Sigmoid colon (tissue), 7 donors: ENCODE measurements at places on chromosomes 7 and 10. TPM values are rescaled to one million over a fixed set of nuclear protein-coding genes. Genes with fewer than 3 reads are reported as not detected.

Gene PNLIP
- total RNA-seq: not detected

Gene PDE6C
- not detected for total RNA-seq

Gene GRID2IP
- not detected for total RNA-seq

Gene EBLN1
- total RNA-seq: not detected

Gene HTRA1
- 119 TPM for total RNA-seq

- no peak for DNase-seq
Observed at GRCh38 chr7:42099066-42099465, 137.9 kb downstream of the GLI3 start.

- peak; percentile 77 for DNase-seq
Observed at GRCh38 chr10:98460837-98461499, 14.2 kb upstream of the HPS1 start.

DNA sequence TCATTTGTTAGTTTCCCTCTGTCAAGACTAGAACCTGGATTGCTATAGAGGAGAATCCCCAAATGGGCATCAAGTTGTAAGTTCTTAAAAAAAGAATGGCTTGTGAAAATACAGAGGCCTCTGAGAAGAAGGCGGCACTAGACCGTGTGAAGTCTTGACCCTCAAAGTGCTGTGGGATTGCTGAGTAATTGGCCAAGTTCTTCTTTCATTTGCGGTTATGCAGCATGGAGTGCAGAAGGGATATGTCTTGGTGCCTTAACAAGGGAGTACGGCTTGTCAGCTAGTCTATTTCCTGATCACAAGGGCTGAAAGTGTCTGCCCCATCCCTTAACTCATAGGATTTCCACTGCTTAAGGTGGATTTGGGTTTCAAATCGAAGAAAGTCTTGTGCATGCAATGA, 81.2 kb downstream of the MKX start:
- DNase-seq: no peak

GRCh38 chr7:115008465-115009114, 86.7 kb downstream of the MDFIC start:
- peak; percentile 83 for DNase-seq

DNA sequence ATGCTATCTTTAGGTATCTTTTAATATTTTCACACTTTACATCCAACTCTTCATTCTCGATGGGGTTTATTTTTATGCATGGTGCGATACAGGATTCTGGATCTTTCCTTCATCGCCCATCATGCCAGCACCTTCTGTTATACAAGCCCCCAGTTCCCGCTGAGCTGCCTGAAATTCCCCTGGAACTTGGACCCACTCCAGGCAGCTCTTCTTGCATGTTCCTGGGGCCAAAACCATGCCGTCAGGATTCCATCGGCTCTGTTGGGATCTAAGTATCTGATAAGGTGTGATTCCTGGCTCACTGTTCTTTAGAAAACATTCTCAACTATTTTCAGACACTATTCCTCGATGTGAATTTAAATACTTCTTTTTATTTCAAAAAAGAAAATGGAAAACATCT, 40.5 kb upstream of the PPP2R2D start:
- peak; percentile 32 for DNase-seq

DNA sequence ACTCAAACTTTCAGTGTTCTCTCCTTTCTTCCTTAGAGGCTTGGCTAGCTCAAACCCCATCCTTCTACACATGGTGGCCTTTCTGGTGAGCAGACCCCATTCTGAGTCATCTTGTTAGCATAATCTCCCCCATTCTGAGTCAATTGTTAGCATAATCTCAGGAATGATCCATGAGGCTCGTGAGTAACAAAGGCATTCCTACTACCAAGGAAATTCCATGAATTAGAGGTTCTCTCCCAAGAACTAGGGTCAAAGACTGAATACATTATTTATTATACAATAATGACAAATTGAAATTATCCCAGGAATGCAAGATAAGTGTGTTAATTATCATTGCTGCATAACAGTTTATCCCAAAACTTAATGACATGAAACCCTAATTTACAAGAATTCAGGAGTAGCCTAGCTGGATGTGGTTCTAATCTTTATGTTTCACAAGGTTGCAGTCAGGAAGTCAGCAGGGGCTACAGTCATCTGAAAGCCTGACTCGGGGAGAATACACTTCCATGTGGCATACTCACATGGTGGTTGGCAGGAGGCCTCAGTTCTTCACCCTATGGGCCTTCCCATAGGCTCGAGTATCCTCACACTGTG, 100.2 kb downstream of the MMRN2 start:
- no peak for DNase-seq

DNA sequence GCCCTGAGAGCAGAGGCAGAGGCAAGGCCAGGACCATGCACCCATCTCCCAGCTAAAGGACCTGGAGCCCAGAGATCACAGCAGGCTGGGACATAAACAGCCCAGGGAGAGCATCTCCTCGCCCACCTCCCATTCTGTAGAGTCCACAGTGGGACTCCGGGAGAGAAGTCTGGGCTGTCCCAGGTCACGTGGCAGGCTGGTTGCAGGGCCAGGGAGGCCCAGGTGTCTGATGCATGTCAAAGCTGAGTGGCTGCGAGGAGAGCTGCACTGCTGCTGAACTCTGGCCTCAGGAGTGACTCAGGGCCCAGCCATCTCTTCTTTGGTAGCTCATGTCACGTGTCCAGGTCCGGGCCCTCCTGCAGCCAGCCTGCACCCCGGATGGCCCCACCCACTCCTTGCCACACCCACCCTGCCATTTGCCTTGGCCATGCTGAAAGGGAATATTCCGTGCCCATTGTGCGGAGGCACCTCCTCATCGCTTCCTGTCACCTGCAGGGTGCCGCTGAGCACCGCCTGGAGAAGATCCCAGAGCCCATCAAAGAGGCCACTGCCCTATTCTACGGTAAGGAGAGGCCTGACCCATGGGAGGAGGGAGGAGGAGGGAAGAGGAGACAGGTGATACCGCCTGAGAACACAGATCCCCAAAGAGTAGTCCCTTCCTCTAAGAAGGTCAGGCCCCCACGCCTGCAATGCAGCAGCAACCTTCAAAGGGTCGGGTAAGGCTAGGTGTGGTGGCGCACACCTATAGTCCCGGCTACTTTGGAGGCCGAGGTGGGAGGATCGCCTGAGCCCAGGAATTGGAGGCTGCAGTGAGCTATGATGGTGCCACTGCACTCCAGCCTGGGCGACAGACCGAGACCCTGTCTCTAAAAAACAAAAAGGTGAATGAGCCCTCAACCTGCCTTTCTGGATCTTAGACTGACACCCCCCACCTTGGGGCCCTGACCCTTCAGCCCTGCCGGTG, 12.6 kb upstream of the SH2B2 start:
- DNase-seq: no peak

DNA sequence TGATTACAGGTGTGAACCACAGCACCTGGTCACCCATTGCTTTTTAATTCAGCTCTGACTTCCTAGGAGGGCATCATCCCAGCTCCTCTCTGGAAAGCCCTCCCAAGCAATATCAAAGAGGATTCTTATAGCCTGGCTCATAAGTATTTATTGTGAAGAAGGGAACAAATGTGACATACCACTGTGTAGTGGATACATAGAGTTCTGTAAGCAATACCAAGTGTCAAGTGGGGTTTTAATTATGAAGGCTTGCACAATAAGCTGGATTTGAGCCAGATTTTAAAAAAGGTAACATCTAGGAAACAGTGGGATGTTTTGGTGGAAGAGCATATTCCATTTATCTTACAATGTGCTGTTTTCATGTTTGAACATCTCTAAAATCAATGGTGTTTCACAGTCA, 19.0 kb upstream of the PRTFDC1 start:
- DNase-seq: no peak

DNA sequence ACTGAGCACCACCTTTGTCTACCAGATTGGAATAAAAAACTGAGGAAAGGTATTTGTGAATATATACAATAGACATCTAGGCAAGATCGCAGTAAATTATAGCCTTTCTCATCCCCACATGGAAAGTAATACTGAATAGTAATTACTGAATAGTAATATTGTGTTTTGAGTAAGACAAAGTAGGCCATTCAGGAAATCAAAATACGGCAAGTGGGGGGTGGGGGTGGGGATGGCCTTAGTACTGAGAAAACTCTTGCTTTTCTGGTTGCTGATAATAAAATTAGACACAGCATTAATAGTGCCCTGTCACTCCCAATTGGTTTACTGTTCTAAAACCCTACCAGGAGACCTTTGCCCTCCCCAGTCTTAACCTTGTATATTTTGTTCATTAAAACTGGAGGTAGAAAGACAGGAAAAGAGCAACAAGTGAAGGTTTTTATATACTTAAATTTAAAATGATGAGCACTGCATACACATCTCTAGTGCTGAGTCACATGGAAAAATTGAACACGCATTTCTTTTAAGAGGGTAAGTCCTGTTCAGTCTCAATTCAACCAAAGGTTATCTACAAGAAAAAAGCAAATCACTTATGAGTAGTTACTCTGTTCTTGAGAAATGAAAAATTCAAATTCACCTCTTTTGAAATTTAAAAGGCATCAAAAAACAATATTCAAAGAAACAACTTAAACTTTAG, 65.6 kb downstream of the IGF2BP3 start:
- DNase-seq: no peak

DNA sequence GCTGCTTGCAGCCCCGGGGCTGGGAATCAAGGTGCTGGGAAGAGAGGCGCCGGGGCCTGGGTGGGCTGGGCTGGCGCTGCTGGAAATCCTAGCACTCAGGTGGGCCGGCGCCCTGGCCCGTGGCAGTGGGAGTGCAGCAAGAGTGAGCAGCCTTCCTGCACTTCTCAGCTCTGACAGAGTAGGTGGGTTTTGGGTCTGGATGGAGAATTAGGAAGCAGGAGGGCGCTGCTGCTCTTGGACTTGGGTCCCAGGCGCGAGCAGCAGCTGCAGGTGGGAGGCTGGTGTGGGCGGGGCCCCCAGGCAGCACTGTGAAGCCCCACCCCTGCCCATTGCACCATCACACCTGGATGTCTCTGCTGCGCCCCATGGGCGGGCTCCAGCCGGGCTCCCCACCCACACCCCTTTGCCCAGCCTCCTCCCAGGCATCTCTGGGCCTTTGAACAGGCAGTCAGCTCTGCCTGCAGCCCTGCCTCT, 6.0 kb downstream of the BRI3 start:
- no peak for DNase-seq
